ENCODE measurements at places on chromosomes 1 and 21. TPM values are rescaled to one million over a fixed set of nuclear protein-coding genes. Genes with fewer than 3 reads are reported as not detected.
A peak's percentile ranks its signal among the peaks of the same experiment; 100 is the strongest.

Gene METTL13
- total RNA-seq, result 19.5 TPM

Gene BCL2L15
- 0.04 TPM for total RNA-seq

Gene TESK2
- 10.5 TPM for total RNA-seq

- DNase-seq, result no peak
These were observed 88.2 kb downstream of the ZSCAN20 start for GRCh38 chr1:33560680-33561079.

DNA sequence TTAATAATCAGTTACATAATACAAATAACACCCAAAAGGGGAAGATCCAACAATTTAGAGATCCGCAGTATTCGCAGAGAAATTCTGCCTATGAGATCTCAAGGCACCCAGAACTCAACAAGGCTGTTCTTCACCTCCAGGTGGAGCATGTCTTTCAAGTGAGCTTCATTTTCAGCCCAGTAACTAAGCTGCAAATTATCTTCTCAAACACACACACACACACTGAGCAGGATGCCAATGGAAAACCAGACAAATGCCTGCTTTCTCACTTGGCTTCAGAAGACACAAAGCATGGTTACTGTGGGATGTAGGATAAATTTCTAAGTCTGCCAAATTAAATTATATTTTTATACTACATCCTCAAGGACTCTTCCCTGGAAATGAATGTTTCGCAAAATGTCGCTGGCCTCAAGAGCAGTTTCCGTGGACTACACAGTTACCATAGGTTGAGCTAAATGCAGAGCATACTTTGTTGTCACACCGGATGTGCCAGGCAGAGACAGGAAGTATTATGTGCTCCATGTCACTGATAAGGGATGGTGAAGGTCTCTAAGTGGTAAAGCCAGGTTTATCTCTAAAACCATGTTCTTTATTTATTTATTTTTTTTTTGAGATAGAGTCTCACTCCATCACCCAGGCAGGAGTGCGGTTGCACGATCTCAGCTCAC, 30.3 kb downstream of the UBR4 start:
- peak; percentile 20 for DNase-seq

- no peak for DNase-seq
These were observed 886 bp downstream of the ZMYM4 start for GRCh38 chr1:35269201-35269988.

- DNase-seq, result no peak
These were observed 670.7 kb upstream of the CXADR start for GRCh38 chr21:16841975-16842695.

DNA sequence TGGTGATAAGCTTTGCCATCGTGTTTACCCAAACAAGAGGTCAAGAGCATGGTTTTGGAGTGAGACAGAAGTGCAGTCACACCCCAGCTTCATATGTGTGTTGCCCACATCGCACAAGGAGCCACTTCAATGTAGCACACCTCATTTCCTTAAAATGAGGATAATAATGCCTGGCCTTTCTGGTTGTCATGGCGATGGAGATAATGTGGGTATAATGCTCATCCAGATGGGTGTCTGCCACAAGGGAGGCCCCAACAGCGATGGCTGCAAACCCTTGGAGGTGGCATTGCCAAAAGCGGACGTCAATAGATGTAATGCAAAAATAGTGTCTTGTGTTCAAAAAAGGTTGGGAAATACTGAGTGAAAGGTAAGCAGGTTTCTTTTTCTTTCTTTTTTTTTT, 83.1 kb upstream of the AJAP1 start:
- no peak for DNase-seq

- peak; percentile 61 for DNase-seq
These were observed 99.7 kb downstream of the NMNAT2 start for GRCh38 chr1:183318433-183318832.

GRCh38 chr1:9787702-9788101, 36.1 kb downstream of the CLSTN1 start:
- DNase-seq, result no peak

Data from neural progenitor cell (in vitro differentiated cells).